NCI-H526 (cell line): ENCODE measurements at places on chromosomes 1 and 21.

GRCh38 chr1:20723159-20723536, 5.3 kb upstream of the KIF17 start:
- no peak for DNase-seq

GRCh38 chr1:236011641-236012040, 53.2 kb downstream of the NID1 start:
- DNase-seq = no peak

DNA sequence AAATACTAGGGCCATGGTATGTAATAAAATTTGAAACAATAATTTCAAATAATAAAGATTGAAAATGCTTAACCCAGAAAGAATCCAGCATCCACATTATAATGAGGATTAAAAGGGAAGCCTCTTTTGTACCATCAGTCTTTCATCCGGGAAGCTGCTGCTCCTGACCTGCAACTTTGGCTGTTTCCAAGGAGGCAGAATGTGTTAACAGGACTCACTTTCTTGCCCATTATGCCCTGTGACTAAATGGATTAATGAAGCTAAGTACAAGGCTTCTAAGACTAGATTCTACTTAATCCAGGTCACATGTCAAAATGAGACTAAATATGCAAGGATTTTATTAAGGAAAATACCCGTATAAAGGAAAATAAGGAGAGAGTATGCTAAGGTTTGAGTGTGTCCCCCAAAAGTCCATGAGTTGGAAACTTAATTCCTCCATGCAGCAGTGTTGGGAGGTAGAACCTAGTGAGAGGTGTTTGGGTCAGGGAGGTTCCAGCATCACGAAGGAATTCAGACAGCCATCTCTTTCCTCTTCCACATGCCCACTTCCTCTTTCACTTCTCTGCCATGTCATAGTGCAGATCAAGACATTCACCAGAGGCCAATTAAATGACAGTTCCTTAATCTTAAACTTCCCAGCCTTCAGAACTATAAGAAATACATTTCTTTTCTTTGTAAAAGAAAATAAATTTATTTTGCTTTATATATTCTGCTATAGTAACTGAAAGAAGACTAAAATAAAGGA, 27.7 kb downstream of the FMO2 start:
- no peak for DNase-seq

DNA sequence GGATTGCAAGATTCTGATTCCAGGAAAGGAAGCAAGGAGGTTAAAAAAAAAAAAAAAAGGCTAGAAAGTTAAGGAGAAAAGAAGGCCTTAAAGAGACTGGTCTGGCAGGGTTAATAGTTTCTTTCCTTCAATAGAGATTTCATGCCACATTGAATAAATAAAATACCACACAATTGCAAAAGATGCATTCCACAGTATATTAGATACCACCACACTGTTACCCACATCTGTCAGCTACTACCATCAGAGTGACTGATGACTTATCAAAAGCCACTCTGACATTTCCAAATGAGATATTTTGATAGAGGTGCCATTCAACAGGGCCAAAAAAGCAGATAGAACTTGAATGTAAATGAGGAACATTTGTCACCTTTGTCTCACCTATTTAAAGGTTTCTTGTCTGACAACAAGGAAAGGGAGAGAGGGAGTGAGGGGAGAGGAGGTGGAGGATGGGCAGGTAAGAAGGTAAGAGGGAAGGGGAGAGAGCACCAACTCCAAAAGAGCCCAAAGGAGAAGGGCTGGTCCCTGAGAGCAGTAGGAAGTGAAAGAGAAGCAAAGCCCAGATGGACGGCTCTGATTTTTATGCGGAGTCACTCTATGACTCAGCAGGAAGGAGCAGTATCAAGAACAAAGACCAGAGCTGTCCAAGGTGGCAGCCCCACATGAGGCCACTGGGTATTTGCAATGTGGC, 38.3 kb downstream of the LRRN2 start:
- DNase-seq = no peak

- DNase-seq = no peak
Observed at GRCh38 chr21:39628385-39628784, 15.6 kb downstream of the B3GALT5 start.

DNA sequence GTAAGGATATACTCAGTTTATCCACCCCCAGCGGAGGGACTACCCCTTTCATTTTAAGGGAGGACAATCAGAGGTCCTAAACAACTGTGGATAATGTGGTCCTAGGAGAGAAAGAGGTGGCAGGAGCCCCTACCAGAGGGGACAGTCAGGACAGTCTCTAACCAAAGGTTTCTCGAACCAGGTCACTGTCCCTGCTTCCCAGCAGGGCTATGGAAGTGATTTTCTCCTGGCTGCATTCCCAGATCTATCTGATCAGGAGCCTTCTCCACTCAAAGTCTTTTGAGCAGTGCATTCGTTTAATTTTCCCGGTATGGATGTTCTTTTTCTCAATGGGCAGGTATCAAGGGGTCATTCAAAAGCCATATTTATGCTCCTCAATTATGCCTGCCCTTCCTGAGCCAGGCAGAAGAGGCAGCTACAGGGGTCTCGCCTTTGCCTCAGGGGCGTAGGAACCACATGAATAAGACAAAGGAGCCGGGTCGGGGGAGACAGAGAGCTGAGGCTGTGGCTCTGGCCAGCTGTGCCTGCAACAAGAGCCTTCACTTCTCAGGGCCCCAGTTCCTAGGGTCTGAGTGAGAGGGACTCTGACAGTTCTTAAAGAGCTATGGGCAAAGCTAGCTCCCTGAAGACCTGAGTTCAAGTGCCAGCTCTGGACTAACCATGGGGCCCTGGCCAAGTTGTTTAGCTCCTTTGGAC, 62.5 kb upstream of the DMRTB1 start:
- DNase-seq = no peak

- DNase-seq = no peak
Observed at GRCh38 chr1:117809764-117810163, 119.7 kb downstream of the GDAP2 start.

GRCh38 chr21:37582590-37582989, 216.0 kb downstream of the DYRK1A start:
- DNase-seq = no peak

DNA sequence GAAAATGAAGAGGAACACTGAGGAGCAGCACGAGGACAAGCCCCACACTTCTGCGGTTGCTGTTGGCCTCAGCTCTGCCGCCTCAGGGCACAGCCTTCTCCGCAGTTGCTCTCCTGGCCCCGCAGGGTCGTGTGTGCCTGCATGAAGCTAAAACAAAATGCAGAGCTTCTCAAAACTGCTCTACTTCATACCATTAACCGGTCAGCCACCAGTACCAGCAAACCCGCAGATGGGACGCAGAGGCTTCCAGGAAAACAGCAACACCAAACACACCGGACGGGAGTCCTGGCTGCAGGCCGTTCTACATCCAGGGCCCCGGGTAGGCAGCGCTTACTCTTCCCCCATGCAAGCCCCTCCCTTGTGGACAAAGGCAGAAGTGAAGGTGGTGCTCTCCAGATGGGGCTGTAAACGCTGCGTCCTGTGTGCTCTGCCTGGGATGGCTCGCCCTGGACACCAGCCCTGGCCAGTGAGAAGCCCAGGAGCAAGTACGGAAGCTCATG, 7.1 kb upstream of the C1orf159 start:
- no peak for DNase-seq

- no peak for DNase-seq
Observed at GRCh38 chr21:26739189-26739588, 106.0 kb downstream of the ADAMTS1 start.
